ENCODE measurements at places on chromosomes 6 and 20. TPM values are rescaled to one million over a fixed set of nuclear protein-coding genes. Genes with fewer than 3 reads are reported as not detected.

- no peaks in the 10 kb centered on the region for H3K36me3 ChIP-seq
- H3K4me1 ChIP-seq: no peaks in the 10 kb centered on the region
- H3K27me3 ChIP-seq: no peaks in the 10 kb centered on the region
- no peak for DNase-seq
- H3K4me3 ChIP-seq: no peak overlapping the region
Measured at GRCh38 chr6:19128701-19129100, 708.5 kb upstream of the ID4 start.

DNA sequence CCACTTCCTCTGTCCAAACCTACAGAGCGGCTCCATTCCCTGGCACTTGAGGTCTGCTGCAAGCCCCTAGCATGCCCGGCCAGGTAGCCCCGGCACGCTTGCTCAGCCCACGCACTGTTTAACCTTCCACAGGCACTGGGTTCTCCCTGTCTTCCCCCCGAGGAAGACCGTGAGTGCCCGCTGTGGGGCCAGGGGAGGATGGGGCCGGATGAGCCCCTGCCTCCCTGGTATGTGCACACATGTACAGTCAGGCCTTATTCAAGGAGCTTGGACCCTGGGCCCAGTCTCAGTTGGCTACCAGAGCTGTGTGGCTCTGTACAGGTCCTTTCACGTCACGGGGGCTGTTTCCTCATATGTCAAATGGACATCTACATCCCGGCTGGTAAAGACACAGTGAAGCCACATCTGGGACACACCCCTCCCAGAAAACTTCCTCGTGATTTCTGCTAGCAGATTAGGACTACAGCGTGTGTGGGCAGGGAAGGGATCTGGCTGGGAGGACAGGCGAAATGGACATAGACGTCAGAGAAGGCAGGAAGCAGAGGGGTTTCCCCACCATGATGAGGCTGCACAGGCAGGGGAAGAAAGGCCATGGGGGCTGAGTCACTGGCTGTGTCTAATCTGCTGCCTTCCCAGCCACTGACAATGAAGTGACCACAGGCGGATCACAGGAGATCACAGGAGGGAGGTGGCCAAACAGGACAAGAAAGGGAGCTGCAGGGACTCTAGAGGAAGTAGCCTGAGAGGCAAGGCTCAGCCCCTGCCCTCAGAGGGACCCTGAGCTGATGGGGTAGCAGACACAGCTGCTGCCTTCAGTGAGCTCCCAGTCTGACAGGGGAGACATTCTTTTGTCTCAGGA, 62.9 kb downstream of the MRPL14 start:
- H3K4me3 ChIP-seq: no peak overlapping the region
- peak overlapping the region; percentile 50 for H3K27ac ChIP-seq
- DNase-seq: no peak
- H3K36me3 ChIP-seq: no peaks in the 10 kb centered on the region

Gene LYRM4
- 14.0 TPM for total RNA-seq

Gene ARFGAP1
- total RNA-seq: 66.9 TPM

Gene KCNK16
- total RNA-seq: not detected

Gene DOK5
- total RNA-seq: 0.80 TPM

DNA sequence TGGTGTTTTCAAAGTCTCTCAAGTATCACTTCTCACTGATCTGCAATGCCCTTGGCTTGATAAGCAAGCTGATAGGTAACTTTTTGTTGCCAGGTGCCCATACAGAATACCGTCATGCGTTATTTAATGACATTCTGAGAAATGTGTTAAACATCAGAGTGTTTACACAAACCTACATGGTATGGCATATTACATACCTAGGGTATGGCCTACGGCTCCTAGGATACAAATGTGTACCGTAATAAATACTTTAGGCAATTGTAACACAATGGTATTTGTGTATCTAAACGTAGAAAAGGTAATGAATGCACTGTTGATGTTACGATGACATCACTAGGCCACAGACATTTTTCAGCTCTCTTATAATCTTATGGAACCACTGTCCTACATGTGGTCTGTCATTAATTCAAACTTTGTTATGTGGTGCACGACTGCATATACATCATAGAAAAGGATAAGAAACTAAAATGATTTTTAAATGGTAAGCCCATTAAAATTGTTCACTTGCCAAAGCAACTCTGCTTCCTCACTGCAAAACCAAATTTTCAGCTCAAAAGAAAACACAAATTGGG, 35.7 kb downstream of the CSNK2A1 start:
- DNase-seq: no peak
- H3K4me1 ChIP-seq: peaks cover 7% of the 10 kb centered on the region
- H3K27ac ChIP-seq: no peak overlapping the region
- H3K4me3 ChIP-seq: no peak overlapping the region
- H3K27me3 ChIP-seq: no peaks in the 10 kb centered on the region
- H3K36me3 ChIP-seq: peaks cover 16% of the 10 kb centered on the region

GRCh38 chr6:71262914-71263313, 25.7 kb upstream of the OGFRL1 start:
- no peaks in the 10 kb centered on the region for H3K36me3 ChIP-seq
- no peak overlapping the region for H3K27ac ChIP-seq
- no peaks in the 10 kb centered on the region for H3K4me1 ChIP-seq
- no peak overlapping the region for H3K4me3 ChIP-seq

DNA sequence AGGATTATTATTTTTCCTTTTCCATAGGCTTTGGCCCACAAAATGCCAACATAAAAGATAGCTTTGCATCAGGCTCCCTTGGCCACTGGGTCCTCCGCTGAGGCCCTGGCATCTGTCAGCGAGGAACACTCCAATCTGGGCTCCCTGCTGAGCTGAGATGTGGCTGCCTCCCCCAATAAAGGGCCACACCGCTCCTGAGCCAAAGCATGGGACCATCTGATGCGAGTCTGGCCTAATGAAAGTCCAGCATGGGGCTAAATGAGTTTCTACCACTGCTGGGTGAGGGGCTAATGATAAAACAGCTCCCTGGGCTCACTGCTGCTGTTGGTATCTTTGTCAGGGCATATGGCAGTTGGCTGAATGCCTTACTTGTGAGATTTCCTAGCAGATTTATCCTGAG, 817.5 kb upstream of the SLC35B3 start:
- no peak overlapping the region for H3K27ac ChIP-seq
- no peaks in the 10 kb centered on the region for H3K36me3 ChIP-seq
- no peaks in the 10 kb centered on the region for H3K27me3 ChIP-seq
- no peaks in the 10 kb centered on the region for H3K4me1 ChIP-seq

GRCh38 chr6:28589957-28590349, 64.3 kb downstream of the GPX5 start:
- H3K4me3 ChIP-seq: no peak overlapping the region
- H3K27me3 ChIP-seq: no peaks in the 10 kb centered on the region
- H3K36me3 ChIP-seq: no peaks in the 10 kb centered on the region
- no peak for DNase-seq

Gene ANKRD66
- total RNA-seq: not detected

DNA sequence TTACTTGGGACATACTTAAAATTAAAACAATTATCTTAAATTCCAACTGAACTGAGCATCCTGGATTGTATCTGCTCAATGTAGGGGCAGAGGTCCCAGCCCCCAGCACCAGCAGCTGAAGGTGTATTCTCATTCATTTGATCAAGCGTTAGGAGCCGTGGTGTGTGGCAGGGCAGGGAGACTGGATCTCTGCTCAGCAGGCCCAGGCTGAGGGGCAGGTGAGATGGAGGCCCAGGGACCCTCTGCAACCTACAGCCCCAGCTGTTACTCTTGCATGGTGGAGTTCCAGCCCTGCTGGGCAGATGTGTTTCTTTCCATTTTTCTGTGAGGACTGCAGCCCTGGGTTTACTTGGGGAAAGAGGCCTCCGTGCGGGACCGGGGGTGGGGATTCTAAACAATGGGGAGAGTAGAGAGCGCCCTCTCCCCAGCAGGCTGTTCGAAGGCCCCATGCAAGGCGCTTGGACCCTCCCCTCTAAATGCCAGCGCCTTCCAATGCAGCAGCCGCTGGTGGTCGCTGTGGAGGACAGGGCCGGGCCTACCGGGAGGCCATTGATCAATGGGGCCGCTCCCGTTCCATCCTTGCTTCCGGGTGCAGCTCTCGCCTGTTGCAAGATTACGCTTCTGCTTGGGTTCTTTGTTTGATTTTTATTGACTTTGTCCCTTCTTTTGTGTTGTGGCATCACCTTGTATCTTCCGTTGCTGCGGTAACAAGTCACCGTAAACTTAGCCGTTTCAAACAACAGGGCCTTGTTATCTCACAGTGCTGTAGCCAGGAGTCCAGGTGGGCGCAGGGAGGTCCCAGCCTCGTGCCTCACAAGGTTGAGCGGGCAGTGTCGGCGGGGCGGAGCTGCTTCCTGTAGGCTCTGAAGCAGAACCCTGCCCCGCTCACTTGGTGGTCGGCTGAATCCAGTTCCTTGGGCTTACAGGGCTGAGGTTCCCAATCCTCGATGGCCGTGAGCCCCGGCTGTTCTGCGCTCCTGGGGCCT, 134.8 kb upstream of the PHACTR3 start:
- DNase-seq: no peak
- no peaks in the 10 kb centered on the region for H3K27me3 ChIP-seq
- H3K36me3 ChIP-seq: no peaks in the 10 kb centered on the region
- H3K4me1 ChIP-seq: no peaks in the 10 kb centered on the region

Gene BFSP1
- total RNA-seq: 0.50 TPM

GRCh38 chr6:161453558-161453957, 179.7 kb upstream of the AGPAT4 start:
- no peaks in the 10 kb centered on the region for H3K36me3 ChIP-seq
- no peak overlapping the region for H3K4me3 ChIP-seq
- H3K4me1 ChIP-seq: no peaks in the 10 kb centered on the region
- no peak for DNase-seq
- H3K27me3 ChIP-seq: no peaks in the 10 kb centered on the region
- no peak overlapping the region for H3K27ac ChIP-seq

Gene ENPP1
- total RNA-seq: 5.9 TPM

DNA sequence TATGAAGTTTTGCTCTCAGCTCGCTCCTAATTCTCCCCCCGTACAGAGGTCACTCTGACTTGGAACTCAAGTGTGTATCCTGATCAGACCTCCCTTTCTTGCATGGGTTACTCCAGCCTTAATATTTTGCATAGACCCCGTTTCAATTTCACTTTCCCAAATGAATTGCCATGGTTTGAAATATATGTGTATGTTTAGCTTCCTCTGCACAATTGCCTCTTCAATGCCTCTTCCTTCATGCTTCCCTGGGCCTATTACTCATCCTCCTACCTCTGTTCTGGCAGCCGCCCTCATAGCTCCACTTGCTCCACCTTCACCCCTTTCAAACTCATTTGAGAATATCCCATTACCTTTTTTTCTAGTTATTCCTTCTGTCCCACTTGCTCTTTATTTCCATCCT, 90.0 kb upstream of the SAMD5 start:
- H3K4me1 ChIP-seq: no peaks in the 10 kb centered on the region
- H3K27me3 ChIP-seq: no peaks in the 10 kb centered on the region
- no peak for DNase-seq
- H3K4me3 ChIP-seq: no peak overlapping the region
- H3K27ac ChIP-seq: no peak overlapping the region

- no peaks in the 10 kb centered on the region for H3K36me3 ChIP-seq
- DNase-seq: no peak
- H3K27me3 ChIP-seq: no peaks in the 10 kb centered on the region
- no peak overlapping the region for H3K27ac ChIP-seq
- H3K4me3 ChIP-seq: no peak overlapping the region
Measured at GRCh38 chr6:63352069-63352543, 32.3 kb upstream of the LGSN start.
